Activated gamma-delta T cell (primary cell): ENCODE measurements at places on chromosomes 5 and 9.

- DNase-seq, result peak; percentile 49
Measured at GRCh38 chr9:130680836-130681768, 12.5 kb upstream of the EXOSC2 start.

DNA sequence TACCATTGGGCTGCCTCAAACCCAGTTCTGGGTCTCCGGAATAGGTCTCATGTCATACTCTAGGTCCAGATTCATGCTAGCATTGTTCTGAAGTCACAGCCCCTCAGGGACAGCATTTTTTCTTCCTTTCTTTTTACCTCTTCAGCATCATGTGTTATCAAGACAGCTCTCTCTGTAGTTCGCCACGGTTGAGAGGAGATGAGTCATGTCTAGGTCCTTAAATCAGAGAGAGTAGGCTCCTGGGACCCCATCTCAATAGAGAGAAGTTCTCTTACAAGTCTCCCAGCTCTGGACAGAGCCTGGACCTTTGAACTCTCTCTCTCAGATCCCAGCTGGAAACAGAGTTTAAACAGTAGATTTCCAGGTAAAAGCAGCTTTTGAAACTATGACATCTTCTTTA lies 332.4 kb upstream of the CD180 start:
- no peak for DNase-seq

GRCh38 chr9:79224672-79225433 lies 346.9 kb upstream of the TLE4 start:
- no peak for DNase-seq

- no peak for DNase-seq
Measured at GRCh38 chr5:14552017-14552416, 29.6 kb upstream of the OTULINL start.

DNA sequence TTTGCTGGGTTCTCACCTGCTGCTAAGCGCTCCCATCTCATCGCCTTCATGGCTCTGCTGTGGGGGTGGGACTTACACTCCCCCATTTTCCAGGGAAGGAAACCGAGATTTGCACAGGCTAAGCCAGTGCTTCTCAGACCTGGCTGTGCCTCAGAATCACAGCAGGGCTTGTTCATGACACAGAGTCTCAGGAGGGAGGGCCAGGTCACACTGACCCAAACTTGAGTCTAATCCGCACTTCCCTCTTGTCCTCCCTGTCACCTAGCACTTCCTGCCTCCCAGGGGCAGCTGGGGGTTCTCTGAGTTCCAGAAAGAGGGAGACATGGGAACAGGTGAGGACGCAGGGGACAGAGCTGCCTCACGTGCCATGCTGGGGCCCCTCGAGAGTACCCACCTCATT lies 15.6 kb upstream of the IER5L start:
- DNase-seq, result no peak

GRCh38 chr5:148372166-148372725 lies 11.5 kb upstream of the FBXO38 start:
- DNase-seq, result no peak

GRCh38 chr9:19748278-19749126 lies 40.3 kb downstream of the SLC24A2 start:
- DNase-seq, result no peak

DNA sequence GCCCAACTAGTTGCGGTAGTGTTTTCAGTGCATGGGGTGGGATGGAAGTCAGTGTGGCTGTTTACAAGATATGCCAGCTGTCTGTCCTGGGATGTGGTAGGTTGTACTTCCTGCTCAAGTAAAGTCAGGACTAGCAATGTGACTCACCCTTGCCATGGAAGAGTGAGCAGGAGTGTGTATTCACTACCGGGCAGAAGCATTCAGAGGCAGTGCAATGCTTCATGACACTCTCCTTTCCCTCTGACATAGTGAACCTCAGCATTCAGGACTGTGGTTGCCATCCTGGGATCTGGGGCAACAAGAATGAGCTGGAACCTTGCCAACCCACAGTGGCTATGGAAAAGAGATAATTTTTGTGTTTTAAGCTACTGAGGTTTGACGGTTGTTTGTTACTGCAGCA lies 68.9 kb downstream of the BOD1 start:
- DNase-seq, result no peak
